Renal cortex interstitium (tissue), 15 donors: ENCODE measurements at places on chromosomes 4 and X. TPM values are rescaled to one million over a fixed set of nuclear protein-coding genes. Genes with fewer than 3 reads are reported as not detected.

DNA sequence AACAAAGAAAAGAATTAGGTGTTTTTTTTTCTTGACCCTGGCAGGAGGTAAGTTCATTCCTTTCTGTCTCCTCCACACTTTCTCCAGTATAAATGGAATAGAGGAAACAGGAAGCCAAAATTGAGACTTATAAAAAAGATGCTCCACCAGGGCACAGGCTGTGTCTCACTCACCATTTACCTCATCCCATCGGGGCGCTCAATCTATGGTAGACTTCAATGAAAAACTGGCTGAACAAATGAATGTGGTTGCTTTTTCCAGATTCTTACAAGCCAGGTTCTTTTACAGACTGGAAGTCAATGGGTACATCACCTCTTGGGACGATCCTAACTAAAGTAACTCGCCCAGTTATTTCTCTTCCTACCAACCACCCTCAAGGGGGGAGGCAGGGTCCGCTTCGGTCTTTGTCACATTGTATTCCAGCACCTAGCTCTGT lies 685 bp downstream of the COMMD8 start:
- DNase-seq: no peak

- DNase-seq: no peak
These were observed 136.6 kb downstream of the AFF1 start for GRCh38 chr4:87071401-87071800.

DNA sequence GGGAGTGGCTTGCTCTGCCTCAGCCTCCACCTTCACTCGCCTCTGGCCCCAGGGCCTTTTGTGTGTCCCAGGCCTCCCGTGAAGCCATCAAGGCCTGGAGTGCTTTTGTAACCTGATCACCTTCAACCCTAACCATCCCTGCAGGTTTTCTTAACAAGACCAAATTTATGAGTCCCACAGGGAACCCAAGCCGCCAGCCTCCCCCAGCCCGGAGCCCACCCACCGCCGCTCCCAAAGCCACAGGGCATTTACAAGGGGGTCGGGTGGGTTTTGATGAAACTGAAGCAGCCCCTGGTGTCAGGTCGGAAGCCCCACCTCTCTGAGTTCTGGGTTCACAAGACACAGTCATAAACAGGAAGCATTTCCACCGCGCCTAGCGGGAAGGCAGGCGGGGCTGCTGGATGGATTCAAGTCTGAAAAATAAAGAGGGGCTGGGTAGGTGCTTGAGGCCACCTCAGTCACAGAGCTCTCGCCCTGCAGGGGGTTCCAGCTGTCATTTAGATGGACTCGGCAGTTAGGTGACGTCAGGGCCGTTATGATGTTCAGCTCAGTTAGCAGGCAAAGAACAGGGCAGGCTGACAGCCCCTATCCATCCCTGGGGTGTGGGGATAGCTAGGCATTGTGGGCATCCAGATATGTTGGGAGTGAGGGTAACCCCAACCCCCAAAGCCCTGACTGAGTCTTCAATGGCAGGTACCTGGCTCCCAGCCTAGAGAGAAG lies 128.5 kb downstream of the BCOR start:
- DNase-seq: peak; percentile 34

DNA sequence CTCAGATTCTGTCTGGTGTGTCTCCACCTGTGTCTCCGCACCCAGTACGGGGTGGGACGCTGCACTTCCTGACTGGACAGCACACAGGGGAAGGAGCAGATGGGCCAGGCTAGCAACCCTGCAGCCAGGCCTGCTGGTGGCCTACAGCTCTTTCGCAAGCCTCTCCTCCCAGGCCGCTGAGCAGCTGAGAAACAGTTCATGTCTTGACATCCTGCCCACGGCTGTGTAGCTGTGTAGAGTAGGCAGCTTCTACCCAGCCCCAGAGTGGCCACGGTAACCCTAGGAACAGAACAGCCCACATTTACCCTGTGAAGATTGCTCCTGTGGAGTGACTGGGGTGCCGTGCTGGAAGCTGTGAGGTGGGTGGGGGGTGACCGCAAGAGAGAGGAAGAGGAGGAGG lies 38.9 kb downstream of the CCNQ start:
- no peak for DNase-seq

- DNase-seq: no peak
These were observed 122.4 kb upstream of the LEF1 start for GRCh38 chr4:108291137-108291536.

DNA sequence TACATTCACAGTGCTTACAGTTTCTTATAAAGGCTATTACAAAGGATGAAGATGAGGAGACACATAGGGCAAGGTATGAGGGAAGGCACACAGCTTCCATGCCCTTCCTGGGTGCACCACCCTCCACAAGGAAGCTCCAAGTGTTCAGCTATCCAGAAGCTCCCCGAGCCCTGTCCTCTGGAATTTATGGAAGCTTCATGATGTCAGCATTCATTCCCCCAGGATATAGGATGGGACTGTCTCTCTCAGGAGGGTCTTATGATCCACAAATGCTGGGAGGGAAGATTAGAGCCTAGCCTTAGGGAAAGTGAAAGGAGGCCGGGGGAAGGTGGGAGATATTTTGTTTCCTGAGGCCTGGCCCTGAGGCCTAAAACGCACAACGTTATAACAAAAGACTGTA lies 236.0 kb downstream of the ANK2 start:
- no peak for DNase-seq

DNA sequence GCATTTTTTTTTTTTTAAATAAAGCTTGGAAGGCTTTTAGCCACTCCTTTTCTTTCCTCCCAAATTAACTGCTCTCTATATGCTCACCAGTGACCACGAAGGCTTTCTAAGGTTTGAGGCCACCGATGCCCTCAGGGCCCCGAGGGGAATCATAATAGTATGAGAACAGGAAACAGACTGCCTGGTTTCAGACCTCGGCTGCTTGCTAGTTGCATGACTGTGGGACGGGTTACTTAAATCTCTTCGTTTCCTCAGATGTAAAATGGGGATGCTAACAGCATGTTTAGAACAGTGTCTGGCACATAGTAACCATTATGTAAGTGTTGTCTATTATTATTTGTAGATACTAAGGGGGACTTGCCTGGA lies 3.6 kb downstream of the LINC00632 start:
- no peak for DNase-seq

DNA sequence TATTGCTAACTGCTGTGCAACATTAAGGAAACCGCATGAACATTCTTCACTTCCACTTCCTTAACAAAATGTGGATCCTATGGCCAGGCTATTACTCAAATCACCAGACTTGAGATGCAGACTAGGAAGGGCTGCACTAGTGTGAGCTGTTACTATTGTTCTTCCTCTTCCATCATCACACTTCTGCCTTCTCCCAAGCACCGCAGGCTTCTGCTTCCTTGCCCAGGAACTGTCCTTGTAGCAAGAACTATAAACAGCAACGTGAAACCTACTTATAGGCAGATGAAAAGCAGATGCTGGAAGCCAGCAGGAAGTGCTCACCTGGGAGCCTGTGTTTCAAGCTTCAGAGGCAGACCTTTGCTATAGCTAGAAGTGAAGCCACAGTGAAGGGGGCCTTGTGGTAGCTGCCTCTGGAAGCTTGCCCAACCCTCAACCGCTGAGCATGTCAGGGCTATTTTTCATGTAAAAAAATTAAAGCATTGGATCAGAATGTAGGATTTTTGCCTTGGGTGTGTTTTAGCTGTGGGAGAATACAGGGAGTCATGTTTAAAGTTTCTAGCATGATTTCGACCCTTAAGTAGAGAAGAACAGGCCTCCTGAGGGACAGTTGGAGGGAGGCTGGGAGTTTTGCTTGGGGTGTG lies 43.9 kb downstream of the CLNK start:
- DNase-seq: no peak

- DNase-seq: no peak
These were observed 31.7 kb upstream of the INTU start for GRCh38 chr4:127601029-127601428.

GRCh38 chr4:86333236-86333635 lies 26.6 kb downstream of the MAPK10 start:
- DNase-seq: no peak

DNA sequence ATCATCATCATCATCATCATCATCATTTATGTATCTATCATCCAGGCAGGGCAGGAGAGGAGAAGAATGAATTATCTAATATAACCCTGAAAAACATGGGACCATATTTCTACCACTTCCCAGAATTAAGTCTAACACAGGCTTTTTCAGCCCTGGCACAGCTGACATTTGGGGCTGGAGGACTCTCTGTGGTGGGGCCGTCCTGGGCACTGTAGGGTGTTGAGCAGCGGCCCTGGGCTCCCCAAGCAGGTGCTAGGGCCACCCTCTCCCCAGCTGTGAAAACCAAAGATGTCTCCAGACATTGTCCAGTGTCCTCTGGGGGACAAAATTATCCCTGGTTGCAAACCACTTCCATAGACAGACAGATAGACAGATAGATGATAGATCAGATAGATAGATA lies 288.4 kb downstream of the CRLF2 start:
- DNase-seq: no peak

DNA sequence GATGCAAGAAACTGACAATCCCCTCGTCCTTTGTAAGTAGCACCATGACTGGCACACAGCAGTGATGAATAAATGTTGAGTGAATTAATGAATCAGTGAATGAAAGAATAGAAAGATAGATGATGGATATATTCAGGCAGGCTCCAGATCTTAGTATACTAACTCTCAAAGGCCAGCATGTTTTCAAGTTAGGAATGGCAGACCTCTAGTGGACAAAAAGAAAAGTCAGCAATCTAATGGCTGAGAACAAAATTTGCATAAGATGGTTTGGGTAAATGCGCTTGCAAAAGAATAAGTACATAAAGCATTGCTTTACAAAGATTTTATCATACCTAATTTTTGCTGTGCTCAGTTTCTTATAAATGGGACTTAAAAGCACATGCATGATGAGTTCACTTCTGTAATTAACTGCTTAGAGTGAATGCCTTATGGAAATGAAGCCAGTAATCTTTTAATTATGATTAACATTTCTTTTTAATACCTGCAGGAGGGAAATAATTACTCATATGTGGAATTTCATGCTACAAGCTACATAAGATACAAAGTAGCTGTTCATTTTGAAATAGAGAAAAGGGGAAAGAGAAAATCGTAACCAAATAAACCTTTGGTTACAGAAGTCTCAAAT lies 126.9 kb upstream of the GPRIN3 start:
- peak; percentile 39 for DNase-seq

GRCh38 chr4:123356921-123357320 lies 39.7 kb upstream of the SPRY1 start:
- no peak for DNase-seq

GRCh38 chr4:23680671-23681518 lies 209.0 kb downstream of the PPARGC1A start:
- DNase-seq: no peak

- DNase-seq: no peak
These were observed 126.8 kb downstream of the NFKB1 start for GRCh38 chr4:102627831-102628523.

- DNase-seq: no peak
These were observed 40.4 kb downstream of the CCDC158 start for GRCh38 chr4:76380561-76380960.

GRCh38 chr4:75995727-75996126 lies 5.0 kb upstream of the SDAD1 start:
- no peak for DNase-seq

- no peak for DNase-seq
These were observed 1.3 kb downstream of the IL21 start for GRCh38 chr4:122619611-122620010.

GRCh38 chrX:136268051-136269048 lies 17.1 kb upstream of the MAP7D3 start:
- no peak for DNase-seq

- peak; percentile 24 for DNase-seq
These were observed 297.9 kb upstream of the FAT4 start for GRCh38 chr4:125016892-125017299.

DNA sequence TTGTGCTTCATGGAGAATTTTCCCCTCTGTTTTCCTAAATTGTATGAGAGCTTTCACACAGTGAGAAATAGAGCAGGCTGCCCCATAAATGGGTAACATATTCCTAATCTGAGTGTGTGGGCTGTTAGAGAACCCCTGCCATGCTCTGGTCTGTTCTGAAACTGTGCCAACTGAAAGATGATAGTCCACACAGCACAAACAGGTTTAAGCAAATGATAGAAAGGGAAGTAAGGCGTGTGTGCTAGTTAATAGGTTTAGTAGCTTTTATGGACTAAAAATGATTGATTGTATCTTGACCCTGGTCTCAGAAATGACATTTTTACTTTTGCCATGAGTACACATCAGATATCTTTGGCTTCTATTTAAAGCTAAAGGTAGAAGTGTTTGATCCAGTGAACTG lies 106.2 kb downstream of the PRRG1 start:
- DNase-seq: no peak

GRCh38 chr4:38940476-38940875 lies 72.9 kb downstream of the FAM114A1 start:
- no peak for DNase-seq

DNA sequence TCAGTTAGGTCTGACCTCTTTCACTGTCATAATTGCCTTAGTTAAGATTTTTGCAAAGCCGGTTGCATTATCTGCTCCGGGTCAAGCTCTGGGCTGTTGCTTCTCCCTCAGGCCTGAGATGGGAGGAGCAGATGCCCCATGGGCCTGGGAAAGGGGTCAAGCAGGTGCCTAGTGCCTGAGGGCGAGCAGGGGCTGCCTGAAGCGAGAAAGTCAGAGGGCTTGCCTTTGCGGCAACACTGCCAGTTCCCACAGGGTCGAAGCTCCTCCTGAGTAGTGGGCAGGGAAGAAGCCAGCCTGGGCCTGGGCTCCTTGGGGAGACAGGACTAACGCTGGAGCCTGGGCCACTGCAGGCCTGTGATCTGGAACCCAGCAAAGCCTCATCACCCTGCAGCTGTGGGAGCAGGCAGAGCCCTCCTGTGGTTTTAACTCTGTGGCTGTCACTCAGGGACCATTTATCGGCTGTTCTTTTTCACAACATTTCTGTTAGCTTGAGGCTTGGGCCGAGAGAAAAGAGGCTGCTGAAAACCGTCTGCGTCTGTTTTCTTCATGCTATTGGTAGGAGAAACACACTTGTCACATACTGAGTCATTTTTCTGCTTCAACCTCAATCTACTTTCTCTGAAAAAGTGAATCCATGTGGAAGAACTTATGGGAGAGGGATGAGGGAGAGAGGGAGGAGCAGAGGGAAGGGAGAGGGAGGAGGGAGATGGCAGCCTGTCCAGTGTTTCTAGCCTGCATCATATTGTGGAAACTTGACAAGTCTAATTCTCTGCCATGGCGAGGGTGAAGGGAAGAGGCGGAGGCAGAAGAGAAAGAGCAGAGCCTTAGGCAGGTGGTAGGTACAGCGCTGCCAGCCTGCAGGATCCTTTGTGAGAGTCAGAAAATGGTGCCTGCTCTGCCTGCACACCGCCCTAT lies 68.4 kb downstream of the RHOH start:
- no peak for DNase-seq

- DNase-seq: no peak
These were observed 11.7 kb upstream of the BCOR start for GRCh38 chrX:40109288-40110008.

Gene EDNRA
- polyA plus RNA-seq: 97.2 TPM

Gene NAP1L3
- polyA plus RNA-seq: 14.1 TPM

Gene TRIM2
- 74.4 TPM for polyA plus RNA-seq

Gene BRS3
- 0.14 TPM for polyA plus RNA-seq

Gene ATG4A
- 10.9 TPM for polyA plus RNA-seq

Gene PRR27
- polyA plus RNA-seq: 0.06 TPM

Gene KDR
- polyA plus RNA-seq: 63.7 TPM

Gene RHOXF2
- 0.18 TPM for polyA plus RNA-seq

Gene RNF175
- polyA plus RNA-seq: 5.9 TPM

Gene GC
- 0.29 TPM for polyA plus RNA-seq
